Activated effector memory CD4-positive, alpha-beta T cell treated with Interleukin-2 at 50 U/mL for 16 hours (primary cell): ENCODE measurements at places on chromosomes 11 and 22.

DNA sequence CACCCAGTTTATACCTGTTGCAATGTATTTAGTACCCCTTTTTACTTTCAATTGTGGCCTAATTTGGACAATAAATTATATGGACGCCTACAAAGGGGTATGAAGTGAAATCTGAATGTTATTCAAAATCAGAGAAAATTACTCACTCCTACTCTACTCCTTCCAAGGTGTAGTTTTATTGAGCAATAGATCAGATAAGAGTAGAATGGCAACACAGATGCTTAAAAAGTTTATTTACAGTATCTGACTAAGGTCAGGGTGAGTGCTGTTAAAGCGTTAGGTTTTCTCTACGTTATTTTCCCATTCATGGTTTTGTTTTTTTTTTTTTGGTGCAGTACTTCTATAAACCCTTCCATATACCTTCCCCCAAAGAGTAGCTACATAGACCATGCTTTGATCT, 805.6 kb downstream of the KCNA4 start:
- DNase-seq = no peak

GRCh38 chr11:35357923-35358322, 61.4 kb downstream of the SLC1A2 start:
- no peak for DNase-seq

- DNase-seq = no peak
Measured at GRCh38 chr11:105399511-105399910, 210.4 kb upstream of the GRIA4 start.

- DNase-seq = no peak
Measured at GRCh38 chr11:80856066-80856465, 1415.2 kb upstream of the TENM4 start.

DNA sequence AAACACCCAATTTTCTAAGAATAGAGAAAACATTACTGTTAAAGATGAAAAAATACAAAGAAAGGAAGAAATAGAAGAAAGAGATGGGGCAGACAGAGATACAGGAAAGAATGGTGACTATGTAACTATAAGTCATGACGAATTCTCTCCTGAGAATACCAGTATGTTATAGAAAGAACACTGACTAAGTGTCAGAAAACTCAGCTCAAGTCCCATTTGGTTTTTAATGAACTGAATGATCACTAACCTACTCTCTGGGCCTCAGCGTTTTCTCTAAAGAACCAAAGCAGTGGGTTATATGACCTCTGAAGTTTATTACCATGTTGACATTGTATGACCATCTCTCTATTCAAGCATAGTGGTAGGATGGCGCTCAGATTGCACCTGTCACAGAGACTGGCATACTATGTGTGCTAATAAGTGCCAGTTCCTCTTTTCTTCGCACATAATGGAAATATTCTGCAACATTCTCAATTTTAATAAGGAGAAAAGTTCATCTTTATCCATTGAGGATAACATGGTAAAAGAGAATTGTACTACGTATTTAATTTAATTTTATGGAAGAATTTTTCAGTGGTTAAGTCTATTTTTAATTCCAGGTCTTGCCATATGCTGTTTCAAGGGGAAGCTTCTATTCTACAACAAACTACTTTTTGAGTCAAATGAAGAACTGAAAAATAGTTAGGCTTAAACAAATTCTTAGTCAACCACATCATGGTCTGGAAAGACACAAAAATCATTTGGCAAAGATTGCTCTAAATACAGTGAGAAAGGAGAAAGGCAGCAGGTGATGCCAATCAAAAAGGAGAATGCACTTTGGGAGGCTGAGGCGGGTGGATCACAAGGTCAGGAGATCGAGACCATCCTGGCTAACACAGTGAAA, 25.0 kb upstream of the EED start:
- no peak for DNase-seq

DNA sequence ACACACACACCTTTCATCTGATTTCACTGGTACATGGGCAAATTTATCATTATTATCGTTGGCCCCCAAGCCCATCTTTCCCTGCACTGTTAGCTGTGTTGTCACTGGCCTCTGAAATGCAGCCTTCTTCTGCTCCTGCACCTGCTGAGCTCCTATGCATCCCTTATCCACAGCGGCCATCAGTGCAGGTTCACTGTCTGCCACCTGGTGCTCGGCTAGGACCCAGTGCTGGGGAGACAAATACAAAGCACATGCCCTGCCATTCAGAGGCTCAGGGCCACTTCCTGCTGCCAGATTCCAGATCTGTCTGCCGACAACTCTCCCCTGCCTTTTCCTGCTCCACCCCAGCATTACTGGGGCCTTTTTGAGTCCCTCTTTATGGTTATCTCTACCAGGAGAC, 1205.4 kb downstream of the TBC1D22A start:
- no peak for DNase-seq

- no peak for DNase-seq
Measured at GRCh38 chr11:114179234-114179941, 116.8 kb upstream of the NNMT start.

- DNase-seq = no peak
Measured at GRCh38 chr11:129593098-129593497, 217.4 kb downstream of the BARX2 start.

DNA sequence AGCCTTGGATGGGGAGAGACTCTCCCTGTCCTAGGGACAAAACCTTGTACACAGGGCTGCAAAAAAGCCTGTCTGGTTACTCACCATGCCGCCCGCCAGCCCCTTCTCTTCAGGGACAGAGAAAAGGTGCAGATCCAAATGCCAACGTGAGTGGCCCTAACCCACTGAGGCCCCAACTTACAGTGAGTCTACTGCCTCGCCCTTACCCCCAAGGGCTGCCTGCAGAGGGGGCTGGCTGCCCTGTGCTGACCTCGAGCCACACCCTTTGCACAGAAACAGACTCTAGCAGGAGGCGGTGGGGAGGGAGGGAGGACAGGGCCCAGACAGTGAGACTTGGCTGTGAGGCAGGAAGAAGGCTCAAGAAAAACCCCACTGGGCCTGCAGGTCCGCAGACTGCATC, 13.6 kb upstream of the CHST1 start:
- no peak for DNase-seq

- DNase-seq = no peak
Measured at GRCh38 chr11:120179057-120179672, 31.7 kb upstream of the OAF start.

- DNase-seq = no peak
Measured at GRCh38 chr11:10857459-10857708, 469 bp downstream of the ZBED5 start.

- no peak for DNase-seq
Measured at GRCh38 chr11:26841818-26842473, 120.1 kb upstream of the SLC5A12 start.

GRCh38 chr11:112514011-112514740, 253.5 kb upstream of the PLET1 start:
- DNase-seq = no peak

DNA sequence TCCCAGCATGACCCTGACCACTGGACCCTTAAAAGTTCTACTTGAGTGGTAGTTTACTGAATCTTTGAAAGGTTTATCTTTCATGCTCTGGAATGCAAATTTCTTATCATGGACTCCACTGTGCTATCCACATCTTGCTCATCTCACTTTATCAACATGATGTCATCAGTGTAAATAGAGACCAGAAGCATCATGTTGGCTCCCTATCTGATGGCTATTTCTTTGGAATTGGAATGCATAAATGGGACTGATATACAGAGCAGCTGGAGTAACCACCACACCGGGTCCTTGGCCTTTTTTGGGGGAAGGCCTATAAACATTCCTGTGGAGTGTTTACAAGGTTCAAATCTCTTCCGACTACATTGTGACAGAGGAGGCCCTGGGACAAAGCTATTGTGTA, 74.1 kb upstream of the CEP126 start:
- DNase-seq = no peak

DNA sequence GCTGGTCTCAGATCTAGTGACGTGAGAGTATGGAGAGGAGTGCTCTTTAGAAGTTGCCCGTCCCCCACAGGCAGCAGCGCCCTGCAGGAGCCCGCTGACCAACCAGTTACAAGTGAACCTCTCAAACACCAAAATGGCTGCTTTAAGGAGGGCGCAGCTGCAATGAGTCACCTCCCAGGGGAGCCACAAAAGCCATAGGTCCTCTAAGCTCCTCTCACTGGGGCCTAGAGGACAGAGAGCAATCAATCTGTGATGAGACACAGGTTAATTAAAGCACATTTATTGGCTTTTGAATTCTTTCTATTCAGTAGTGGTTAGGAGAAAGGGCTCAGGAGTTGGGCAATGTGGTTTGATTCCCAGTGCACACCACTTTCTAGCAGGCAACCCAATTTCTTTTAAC, 15.5 kb upstream of the RAPSN start:
- no peak for DNase-seq

DNA sequence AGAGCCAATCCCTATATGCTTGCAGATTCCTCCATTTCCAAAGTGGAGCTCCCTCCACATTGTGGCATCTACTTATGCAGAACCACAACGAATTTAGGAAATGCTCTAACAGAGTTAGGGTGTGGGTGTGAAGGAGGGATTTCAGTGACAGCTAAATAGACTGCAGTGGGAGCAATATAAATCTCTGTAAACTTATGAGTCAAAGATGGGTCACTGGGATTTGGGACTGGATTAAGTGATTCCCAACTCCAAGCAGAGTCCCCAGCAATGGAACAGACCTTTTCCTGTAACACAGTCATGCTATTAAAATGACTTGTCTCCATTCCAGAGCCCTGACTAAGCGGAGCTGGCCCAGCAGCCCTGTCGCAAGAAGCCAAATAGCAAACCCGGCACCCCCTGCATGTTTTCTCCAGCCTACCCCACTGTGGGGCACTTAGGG, 36.6 kb downstream of the RPL27A start:
- DNase-seq = no peak
